ENCODE measurements at places on chromosomes 3 and 15.

GRCh38 chr15:20671675-20672074 lies 130.1 kb upstream of the GOLGA6L6 start:
- DNase-seq: no peak

- no peak for DNase-seq
Observed at GRCh38 chr3:42180901-42181300, 85.1 kb downstream of the CCK start.

DNA sequence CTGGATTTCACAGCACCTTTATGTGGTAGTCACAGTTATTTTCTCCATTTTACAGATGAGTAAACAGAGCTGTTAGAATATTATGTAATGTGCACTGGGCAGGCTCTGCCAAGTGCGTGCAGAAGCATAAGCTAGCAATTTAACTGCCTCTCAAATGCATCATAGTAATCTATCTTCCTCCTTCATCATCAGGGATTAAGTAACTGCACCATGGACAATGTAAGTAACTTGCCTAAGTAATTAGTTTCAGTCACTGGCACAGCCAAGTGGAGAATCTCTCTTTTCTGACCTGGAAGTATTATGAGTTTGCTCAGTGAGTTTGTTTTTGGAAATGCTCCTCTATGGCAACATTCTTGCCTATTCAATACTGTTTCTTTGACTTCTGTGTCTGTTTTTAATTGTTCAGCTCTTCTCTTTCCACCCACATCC lies 260.5 kb downstream of the PTPRG start:
- DNase-seq: no peak

GRCh38 chr3:104190681-104191080 lies 1176.0 kb upstream of the ALCAM start:
- no peak for DNase-seq

DNA sequence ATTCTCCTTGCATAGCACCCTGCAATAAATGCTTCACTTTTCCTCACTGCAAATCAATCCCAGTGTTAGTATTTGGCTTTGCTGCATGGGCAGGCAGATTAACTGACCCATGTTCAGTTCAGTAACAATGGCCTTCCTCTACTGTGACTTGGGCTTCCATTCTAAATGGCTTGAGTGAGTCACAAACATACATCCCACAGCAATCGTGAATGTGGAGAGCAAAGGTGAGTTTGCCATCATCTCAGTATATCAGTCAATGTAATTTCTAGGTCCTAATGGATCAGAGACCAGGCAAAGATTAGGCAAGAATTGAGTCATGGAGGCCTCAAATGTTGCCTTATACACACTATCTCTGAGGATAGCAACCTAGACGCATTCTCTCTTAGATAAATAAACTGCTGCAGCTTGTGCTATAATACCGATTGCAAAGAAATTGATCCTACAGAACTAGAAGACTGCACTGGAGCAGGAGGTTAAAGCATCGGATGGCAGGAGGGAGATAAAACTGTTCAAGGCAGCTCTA lies 8.3 kb upstream of the ATP8B4 start:
- DNase-seq: no peak

- DNase-seq: no peak
Observed at GRCh38 chr15:49062900-49063299, 16.7 kb upstream of the SECISBP2L start.

All from stimulated activated CD8-positive, alpha-beta memory T cell treated with anti-CD3 and anti-CD28 coated beads, Interleukin-7, amount 100 ng/mL, for 48 hours (primary cell).